Urinary bladder (tissue), 4 donors: ENCODE measurements at places on chromosomes 3 and 15. TPM values are rescaled to one million over a fixed set of nuclear protein-coding genes. Genes with fewer than 3 reads are reported as not detected.

GRCh38 chr15:92901072-92901761, 1.1 kb downstream of the CHD2 start:
- DNase-seq, result no peak

Gene TRANK1
- 12.5 TPM for polyA plus RNA-seq

Gene GNAT1
- not detected for polyA plus RNA-seq

GRCh38 chr3:183131735-183132134, 30.8 kb downstream of the LAMP3 start:
- DNase-seq, result no peak

DNA sequence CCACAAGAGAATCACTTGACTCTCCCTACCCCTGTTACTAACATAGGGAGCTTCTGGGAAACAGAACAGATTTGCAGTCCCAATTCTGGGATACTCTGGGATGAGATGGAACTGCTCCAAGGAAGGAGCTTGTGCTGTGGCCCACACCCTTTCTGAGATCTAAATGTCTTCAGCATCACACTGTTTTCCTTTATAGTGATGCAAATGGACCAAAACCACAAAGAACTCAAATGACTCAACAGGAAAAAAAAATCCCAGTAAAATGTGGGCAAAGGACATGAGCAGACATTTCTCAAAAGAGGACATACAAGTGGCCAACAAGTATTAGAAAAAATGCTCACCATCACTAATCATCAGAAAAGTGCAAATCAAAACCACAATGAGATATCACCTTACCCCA, 155.6 kb downstream of the NECTIN3 start:
- no peak for DNase-seq

Gene AGBL1
- polyA plus RNA-seq, result not detected

DNA sequence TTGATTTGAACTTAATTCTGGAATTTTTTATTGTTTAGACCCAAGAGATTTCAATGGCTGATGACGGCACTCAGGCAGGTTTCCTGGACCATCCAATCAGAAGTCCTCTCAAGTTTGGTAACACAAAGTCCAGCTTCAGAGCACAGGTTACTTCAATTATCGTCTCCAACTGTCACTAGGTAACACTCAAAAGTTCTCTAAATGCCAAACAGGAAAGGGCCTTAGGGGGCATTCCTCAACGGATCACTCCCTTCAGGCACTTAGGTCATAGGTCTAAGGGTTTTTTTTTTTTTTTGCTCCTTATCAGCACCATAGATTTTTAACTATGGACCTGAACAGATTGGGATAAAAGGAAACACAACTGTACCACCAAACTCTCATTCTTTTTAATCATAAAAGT, 85.8 kb downstream of the MEIS2 start:
- DNase-seq, result no peak

Gene TGM4
- polyA plus RNA-seq, result not detected

DNA sequence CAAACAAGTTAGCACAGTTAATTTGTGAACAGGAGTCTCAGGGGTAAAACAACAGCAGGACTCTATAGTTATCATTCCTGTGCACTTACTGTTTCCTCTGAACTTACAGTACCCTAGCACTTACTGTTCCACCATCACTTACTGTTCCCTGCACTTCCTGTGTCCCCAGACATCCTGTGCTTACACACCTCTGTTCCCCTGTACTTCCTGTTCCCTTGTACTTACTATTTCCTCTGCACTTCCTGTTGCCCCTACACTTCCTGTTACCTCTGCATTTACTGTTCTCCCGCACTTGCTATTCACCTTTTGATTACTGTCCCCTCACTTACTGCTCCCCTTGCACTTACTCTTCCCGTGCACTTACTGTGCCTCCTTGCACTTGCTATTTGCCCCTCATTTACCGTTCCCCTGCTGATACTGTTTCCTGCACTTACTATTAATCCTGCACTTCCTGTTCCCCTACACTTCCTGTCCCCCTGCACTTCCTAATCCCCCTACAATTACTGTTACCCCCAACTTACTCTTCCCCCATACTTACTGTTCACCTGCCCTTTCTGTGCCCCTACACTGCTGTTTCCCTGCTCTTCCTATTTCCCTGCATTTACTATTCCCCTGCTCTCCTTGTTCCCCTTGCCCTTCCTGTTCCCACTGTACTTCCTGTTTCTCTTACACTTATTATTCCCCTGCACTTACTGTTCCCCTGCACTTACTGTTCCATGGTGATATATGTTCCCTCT, 30.3 kb downstream of the TPRA1 start:
- DNase-seq, result no peak

Gene SMAD6
- 20.1 TPM for polyA plus RNA-seq

DNA sequence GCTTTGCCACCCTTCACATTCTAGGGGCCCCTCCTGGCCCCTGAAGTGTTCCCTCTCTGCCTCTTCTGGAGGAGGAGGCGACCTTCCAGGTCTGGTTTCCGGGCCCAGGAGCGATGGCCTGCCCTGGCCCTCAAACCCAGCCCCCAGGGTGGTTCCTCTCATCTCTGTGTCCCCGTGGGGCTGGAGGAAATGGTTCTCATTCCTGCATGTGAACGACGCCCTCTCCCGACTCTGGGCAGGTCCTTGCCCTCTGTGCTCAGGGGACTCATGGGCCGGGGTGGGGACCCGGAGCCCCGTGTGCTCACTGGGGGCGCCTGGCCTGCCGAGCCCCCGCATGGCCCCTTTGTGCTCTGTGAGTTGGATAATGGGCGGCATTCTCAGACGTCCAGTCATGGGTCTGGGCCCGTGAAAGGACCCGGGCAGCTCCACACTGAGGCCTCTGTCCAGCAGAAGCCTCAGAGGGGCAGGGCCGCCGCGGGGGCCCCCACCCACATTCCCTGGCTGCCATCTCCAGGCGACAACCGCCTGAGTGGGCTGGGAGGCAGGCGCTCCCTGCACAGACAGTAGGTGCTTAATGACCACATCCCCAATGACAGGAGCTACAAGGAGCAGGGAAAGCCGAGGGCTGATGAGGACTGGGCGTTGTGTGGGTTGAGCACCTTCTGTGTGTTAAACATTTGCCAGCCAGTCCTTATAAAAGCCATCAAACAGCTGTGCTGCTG, 5.5 kb upstream of the PLXND1 start:
- no peak for DNase-seq

Gene B3GNT5
- polyA plus RNA-seq, result 4.3 TPM
